ENCODE measurements at places on chromosomes 2 and 18.
A peak's percentile ranks its signal among the peaks of the same experiment; 100 is the strongest.

- no peak for DNase-seq
Measured at GRCh38 chr2:54624591-54625071, 98.8 kb upstream of the EML6 start.

DNA sequence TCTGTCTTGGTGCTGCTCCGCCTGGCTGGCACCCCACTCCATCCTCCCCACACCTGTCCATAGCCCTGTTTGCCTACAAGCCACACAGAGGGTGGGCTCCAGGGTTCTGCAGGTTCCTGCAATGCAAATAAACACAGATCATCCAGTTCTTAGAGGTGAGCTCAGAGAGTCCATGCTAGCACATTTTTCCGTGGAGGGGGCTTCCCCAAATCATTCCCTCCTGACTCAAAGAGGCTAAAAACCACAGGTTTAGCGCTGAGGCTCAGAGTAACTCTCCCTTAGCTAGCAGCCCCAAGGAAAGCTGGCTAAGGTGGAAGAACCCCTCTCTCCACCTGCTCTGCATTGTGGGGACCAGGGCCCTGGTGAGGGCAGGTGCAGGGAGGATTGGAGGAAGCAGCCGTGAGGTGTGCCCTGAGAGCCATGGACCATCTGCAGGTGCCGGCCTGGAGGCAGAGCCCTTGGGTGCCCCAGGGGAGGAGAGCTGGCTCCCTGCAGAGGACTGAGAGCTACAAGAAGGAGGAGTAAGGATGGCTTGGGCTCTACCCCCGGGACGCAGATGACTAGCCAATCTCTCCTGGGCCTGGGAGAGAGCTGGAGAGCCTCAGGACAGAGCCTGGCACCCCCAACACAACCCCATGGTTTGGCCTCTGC is 23.8 kb upstream of the TEX44 start:
- DNase-seq: no peak

GRCh38 chr18:73839441-73839840 is 308.2 kb downstream of the FBXO15 start:
- no peak for DNase-seq

DNA sequence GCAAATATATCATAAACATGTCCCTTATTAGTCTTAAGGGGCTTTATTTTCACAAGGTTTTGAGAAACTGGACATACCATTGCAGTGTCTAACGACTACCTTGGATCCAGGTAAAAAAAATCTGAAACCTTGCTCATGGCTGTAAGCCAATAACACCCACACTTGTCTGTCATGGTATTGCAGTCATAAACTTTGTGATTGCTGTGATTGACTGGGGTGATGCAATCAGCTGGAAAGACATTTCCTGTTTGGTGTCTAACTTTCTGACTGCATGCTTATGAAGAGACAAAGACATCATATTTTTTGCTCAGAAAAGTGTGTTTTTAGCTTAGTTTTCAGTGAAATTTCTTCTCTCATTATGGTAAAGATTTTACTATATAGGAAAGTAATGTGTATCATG is 635.0 kb downstream of the TSN start:
- DNase-seq: no peak

DNA sequence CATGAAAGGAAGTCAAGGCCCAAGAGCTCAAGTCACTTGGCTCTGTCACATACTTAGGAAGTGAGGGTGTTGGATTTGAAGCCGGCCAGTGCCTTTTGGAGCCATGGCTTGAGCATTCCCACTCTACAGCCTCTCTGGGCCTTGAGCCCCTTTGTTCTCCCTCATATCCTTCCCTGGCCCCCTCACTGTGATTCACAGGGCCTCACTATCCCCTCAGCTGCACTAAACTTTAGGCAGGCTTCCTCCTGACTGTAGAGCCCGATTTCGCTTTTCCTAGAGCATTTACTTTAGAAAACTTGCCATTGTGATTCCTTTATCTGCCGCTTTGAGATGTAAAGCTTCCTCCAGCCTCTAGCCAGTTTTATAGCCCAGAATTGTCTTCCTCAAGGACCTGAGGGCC is 107.6 kb downstream of the FBXO15 start:
- no peak for DNase-seq

DNA sequence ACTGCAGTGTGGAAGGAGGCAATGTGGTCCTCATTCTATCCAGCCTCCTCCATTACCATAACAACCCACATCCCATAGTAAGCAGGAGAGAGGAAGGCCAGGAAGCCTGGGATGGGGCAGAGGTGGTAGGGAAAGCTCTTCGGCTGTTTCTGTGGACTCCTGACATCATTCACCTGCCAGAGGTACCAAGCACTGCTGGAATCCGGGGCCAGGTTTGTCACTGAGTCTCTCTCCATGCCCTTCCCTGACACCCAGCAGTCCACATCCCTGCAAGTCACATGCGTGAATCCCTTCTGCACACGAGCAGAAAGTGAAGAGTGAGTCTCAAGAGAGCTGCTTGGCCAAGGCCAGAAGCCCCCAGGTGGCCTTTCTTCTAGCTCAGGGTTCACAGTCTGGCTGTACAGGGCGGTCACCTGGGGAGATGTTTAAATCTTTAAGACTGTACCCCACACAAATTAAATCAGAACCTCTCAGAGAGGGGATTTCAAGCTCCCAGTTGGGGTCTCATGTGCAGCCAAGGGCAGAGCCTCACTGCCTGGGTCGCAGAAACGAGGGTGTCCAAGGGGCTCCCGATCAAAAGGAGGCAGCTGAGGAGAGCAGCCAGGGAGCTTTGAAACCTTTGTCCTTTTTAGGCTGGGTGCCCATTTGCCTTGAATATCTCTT is 94.2 kb downstream of the ARMC9 start:
- no peak for DNase-seq

GRCh38 chr2:188975497-188976102 is 1.4 kb downstream of the COL3A1 start:
- DNase-seq: no peak

- DNase-seq: no peak
Measured at GRCh38 chr2:84290537-84290936, 168.5 kb downstream of the SUCLG1 start.

DNA sequence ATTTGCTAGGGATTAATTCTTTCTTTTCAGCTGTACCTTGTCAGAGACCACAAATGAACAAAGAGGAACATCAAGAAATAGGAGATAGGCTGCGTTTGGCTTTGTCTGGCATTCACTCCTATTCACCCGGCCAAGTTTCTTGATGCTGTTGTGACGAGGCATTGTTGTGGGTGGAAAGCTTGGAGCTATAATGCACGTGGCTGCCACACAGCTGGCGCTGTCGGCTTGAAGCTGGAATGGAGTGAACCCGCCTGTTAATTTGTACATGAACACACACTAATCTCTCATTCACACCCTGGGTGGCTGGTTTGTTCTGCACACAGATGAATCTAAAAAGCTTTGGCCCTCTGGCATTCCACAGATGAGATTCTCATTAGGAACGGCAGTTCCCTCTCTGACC is 274.9 kb upstream of the GYPC start:
- DNase-seq: no peak

GRCh38 chr2:225486236-225486635 is 86.7 kb downstream of the NYAP2 start:
- no peak for DNase-seq

- no peak for DNase-seq
Measured at GRCh38 chr2:143719406-143719805, 590.2 kb downstream of the ARHGAP15 start.

DNA sequence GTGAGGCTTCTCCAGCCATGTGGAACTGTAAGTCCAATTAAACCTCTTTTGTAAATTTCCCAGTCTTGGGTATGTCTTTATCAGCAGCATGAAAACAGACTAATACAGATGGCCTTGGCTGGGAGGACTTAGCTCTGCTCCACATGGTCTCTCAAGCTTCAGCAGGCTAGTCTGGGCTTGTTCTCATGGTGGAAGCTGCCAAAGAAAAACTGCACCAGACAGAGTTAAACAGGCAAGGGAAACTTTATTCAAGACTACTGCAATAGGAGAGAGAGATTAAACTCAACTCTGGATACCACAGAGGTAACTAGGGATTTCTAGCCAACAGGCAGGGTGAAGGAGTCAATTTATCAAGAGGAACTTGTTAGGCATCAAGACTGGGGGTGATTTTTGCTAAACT is 142.1 kb downstream of the CABLES1 start:
- DNase-seq: no peak

- no peak for DNase-seq
Measured at GRCh38 chr2:107721178-107721577, 105.5 kb upstream of the RGPD4 start.

DNA sequence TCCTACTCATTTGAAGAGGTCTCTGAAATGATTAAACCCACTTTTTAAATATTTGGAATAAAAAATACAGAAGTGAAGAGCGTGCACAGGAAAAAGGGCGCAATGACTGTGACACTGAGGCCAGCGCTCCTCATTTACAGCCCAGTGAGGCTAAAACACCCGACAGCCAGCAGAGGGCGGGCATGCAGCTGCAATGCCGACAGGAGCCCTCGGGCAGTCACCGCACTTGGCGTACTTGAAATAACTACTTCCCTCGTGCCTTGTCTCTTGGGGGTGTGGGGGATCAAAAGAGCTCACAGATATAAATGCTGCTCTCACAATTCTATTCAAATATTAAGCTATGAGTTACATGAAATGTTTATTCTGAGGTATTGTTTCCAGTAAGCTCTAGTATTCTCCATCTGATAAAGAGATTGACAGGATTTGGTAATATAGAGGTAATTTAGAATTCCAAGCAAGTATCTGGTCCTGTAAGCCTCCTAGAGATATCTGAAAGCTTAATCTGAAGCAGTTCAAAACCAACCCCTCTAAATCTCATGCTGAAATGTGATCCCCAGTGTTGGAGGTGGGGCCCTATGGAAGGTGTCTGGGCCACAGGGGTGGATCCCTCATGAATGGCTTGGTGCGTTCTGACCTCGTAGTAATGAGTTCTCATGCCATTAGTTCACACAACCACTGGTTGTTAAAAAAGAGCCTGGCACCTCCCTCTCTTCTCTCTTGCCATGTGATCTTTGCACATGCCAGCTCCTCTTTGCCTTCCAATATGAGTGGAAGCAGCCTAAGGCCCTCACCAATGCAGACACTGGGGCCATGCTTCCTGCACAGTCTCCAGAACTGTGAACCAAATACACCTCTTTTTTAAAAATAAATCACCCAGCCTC is 93.6 kb downstream of the ZAP70 start:
- peak; percentile 32 for DNase-seq

- DNase-seq: no peak
Measured at GRCh38 chr2:217886720-217887309, 116.0 kb downstream of the TNS1 start.

DNA sequence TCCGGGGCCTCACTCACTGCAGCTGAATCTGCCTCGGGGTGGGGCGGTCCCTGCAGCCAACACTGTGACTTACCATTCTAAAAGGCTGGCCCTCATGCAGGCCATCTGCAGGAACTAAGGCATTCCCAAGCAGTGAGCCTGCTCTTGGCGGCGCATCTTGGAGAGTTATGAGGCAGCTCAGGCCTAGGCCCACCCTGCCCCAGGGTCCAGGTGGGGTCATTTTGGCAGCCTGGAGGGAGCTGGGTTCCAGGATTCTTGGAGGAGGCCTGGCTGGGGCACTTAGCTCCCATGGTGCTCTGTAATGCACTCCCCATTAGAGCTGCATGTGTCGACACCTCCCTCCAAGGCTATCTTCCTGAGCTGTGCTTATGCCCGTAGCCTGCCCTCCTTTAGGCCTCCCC is 14.8 kb upstream of the BIN1 start:
- DNase-seq: no peak

DNA sequence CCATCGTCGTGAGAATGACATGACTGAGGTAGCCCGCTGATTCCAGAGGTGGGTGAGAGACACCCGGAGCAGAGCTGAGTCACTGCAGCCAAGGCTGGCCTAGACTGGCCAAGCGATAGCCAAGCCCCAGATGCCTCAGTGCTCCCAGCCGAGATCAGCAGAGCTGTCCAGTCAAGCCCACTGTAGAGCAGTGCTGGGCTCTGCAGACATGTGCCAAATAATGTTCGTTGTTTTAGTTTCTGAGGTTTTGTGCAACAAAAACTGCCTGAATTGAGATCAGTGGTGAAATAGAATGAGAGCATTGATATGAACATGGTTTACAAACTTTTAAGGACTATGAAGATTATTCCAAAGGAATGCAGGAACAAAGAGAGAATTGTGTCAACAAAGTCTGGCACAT is 42.1 kb downstream of the INSIG2 start:
- DNase-seq: no peak

DNA sequence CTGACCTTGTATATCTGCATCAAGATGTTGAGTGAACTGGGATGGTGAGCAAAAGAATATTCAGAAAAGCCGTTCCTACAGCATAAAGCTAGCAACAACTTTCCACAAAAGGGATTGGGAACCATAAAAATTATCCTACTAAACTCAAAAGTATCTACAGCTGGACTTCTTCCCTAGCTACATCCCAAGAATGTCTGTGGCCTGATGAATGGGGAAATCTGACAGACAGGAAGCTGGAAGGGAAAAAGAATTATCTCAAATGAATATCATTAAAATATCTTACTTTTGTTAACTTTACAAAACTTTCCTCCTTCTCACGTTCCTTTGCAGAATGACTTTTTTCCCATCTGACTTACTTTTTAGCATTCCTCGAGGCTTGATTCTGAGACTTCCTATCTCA is 150.9 kb downstream of the PDE11A start:
- no peak for DNase-seq

DNA sequence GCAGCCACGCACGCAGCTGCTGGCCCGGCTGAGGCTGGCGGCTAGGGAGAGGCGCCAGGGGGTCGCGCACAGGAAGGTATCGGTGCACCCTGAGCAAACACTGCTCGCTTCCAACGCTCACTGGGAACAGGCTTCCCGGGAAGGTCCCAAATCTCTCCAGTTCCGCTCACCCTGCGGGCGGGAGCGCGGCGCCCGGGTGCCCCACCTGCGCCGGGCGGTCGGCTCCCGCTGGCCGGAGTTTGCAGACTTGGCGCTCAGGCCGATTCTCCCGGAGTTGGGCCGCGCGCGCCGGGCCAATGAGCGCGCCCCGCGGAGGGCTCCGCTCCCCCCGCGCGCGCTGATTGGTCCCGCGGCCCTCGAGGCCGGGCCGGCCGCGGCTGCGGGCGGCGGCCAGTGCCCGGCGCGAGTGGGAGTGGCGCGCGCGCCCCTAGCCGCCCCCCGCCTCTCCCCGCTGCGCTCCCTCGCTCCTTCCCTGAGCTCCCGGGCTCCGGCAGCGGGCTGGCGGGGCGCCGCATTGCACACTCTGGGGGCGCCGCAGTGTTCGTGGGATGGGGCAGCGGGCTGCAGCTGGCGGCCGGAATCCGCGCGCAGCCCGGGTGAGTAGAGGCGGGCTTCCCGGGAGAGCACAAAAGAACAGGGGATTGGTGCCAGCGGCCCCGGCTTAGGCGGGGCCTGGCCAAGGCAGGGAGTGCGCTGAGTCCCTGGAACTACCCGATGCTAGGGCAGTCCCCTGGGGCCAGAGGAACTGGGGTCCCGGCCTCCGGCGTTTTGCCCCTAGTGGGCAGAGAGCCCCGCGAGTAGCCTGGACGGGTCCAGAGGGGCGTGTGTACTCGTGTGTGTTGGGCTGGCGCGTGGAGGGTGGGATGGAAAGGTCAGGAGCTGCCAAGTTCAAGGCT is at the start of gene LYPD6:
TSS of gene LYPD6 (plus strand) at position 461 of the 896 bp plus-strand sequence. CDS start 107,122 bp downstream, outside the sequence.
- peak; percentile 37 for DNase-seq

Data from NCI-H2081 treated with DMSO at 0.1 percent for 48 hours (cell line).